ENCODE measurements at places on chromosomes 6 and 20.

DNA sequence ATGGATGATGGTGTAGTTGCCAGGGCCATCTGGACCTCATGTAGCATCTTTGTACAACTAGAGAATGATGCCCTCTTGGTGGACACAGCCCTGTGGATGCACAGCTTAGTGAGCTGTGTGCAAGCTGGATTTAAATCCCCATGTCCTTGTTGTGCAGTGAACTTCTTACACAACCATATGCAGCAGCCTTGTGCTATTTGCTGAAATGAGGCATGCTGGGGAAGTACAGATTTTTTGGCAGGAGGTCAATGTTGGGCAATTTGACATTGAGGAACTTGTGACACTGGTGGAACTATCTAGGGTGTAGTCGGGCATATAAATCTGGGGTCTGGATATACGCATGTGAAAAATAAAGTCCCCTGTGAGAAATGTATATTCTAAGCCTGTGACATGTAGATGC, 5.8 kb upstream of the CDC5L start:
- no peak for DNase-seq

- DNase-seq: no peak
These were observed 5.2 kb downstream of the FNDC1 start for GRCh38 chr6:159174263-159174969.

DNA sequence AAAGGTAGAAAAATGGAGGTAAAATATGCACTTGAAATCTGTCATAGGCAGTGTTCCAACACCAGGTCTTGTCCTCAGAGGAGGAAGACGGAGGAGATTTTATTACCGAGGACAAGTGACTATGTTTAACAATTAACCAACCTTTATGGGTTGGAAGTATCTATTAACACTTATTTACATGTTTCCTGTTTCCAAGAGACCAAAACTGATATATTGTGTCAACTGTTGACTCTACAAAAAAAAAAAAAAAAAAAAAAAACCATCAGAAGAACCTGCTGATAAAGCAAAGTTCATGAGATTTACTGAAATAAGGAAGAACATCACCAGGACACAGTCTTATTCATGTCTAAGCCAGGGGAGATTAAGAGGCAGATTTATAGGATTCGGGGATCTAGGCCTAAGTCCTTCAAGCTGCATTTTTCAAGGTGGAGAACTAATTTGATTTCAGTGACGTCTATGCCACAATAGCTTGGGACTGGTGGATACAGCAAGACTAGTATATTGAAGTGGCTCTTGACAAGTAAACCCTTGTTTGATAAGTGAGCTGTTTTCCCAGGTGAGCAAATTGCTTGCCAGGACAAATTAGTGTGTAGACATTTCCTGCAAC, 126.6 kb upstream of the NAA20 start:
- no peak for DNase-seq

GRCh38 chr6:19279273-19279684, 557.9 kb upstream of the ID4 start:
- DNase-seq: no peak

- no peak for DNase-seq
These were observed 2.6 kb downstream of the UBE2V1 start for GRCh38 chr20:50110141-50111047.

GRCh38 chr6:26034905-26035304, 52.3 kb upstream of the HFE start:
- DNase-seq: no peak

- DNase-seq: no peak
These were observed 24.4 kb upstream of the STXBP5 start for GRCh38 chr6:147179809-147180208.

DNA sequence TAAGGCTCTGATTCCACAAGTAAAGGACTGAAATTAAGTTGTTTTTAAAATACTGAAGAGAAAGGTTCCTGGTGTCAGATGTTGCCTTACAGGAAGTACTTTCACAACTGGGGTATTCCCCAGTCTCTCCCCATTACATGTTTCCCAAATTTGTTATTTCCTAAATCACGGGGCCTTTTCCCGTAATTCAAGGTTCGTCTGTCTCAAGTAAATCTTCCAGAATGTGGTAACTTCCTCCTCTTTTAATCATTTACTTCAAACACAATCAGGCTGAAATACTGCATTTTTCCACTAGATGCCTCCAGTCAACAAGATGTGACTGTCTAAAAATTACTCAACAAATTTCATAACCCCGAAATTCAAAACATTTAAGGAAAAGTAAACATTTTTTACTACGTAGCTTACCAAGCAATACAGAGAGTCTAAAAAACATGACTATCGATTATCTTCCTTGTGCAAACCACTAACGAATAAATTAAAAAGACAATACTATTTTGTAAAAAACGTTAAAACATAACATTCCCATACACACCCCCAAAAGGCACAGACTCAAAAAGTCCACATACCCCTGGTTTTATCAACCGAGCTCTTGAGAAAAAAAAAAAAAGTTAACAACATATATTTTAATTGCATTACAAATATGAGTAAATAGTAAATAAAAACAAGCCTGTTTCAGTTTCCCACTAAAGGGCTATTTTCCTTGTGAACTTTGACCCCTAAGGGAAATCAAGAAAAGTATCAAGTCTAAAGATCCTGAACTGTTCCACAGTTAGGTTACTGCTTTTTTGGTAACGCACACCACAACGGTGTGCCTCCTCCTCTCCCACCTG, 1.7 kb downstream of the SOD2 start:
- DNase-seq: peak; percentile 63

GRCh38 chr6:5188646-5189045, 72.1 kb downstream of the LYRM4 start:
- DNase-seq: no peak

- DNase-seq: peak; percentile 18
These were observed 2.1 kb downstream of the PTPRT start for GRCh38 chr20:43187476-43188233.

DNA sequence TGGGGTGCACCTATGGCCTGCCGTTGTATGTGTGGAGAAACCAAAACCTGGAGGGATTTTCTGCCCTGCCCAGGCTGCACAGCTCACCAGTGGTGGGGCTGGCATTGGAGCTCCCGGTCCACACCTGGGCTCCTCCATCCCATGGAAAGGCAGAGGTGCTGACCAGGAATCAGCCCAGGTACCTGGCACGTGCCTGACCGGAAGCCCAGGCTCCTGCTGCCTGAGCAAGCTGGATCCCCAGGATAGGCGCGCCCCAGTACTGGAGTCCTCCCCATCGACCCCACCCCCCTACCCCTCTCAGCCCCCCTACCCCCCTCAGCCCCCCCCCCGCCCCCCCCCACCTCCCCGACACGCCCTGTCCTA, 39.9 kb upstream of the HMGA1 start:
- DNase-seq: no peak

DNA sequence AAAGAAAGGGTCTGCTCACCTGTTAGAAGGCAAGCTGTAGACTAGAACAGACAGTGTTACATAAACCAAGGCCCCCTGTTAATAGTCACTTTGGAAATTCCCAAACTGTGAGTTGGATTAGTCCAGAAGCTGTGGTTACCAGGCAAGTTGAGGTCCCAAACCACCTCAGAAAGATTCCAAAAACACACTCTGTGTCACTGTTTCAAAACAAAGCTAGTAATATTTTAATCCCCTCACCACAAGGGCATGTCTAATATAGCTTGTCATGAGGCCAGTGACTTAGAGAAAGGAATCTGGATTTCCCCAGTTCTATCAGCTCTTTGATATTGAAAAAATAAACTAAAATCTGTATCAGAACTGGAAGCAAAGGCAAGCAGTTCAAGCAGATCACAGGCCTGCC, 244.6 kb downstream of the HAO1 start:
- DNase-seq: no peak

- DNase-seq: no peak
These were observed 1.1 kb upstream of the FAXC start for GRCh38 chr6:99350573-99350972.

DNA sequence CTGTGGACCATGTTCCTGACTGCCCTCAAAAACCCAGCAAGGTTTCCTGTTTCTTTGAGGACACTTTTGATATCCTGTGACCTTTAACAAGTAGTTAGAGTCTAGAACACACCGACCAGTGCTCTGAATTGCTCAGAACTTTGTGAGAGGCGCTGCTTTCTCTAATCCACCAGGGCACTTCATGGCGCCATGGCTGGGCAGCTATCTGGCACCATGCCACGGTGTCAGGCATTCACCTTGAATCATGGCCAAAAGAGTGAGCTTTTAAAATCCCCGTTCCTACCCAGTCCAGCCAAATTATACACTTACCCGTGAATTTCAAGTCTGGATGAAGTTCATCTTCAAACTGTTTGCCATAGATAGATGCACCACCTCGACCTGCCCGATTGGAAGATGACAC, 17.0 kb upstream of the CPNE5 start:
- no peak for DNase-seq
